Activated gamma-delta T cell treated with anti-CD3 and anti-CD28 coated beads, Interleukin-2, amount 50 U/mL, for 16 hours (primary cell): ENCODE measurements at places on chromosomes 1 and 21.

- DNase-seq = no peak
Measured at GRCh38 chr1:162270016-162270770, 106.5 kb downstream of the SPATA46 start.

DNA sequence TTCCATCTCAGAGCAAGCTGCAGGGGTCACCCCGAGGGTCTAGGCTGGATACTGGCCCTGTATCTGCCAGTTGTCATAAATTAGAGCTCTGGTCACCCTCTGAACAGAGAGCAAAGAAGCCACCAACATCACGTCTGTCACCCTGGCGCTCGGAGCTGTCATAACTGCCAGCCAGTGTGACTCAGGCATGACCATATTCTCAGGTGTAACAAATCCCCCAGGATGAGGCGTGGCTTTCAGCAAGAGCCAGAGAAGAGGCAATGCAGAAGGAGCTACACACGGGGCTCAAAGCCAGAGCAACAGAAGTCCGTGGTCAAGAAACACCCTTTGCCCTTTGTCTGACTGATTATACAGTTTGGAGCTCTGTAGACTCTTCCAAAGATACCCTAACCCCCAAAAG, 40.0 kb downstream of the PRAMEF20 start:
- no peak for DNase-seq

DNA sequence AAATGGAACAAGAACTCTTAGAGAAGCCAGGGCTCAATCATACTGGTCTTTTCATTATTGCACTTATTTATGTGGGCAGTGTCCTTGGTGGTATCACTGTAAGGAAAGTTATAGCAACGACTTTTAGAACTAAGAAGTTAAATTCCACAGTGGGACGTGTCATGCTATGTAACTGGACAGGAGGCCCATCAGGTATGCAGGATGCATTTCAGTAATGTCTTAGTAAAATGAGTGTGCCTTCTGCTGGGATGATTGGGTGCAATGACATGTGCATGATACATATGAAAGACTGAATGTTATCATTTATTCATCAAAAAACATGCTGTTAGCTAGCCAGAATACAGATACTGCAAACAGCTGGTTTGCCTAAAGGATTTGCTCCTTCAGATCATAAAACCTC, 6.9 kb upstream of the ATP1B1 start:
- no peak for DNase-seq

DNA sequence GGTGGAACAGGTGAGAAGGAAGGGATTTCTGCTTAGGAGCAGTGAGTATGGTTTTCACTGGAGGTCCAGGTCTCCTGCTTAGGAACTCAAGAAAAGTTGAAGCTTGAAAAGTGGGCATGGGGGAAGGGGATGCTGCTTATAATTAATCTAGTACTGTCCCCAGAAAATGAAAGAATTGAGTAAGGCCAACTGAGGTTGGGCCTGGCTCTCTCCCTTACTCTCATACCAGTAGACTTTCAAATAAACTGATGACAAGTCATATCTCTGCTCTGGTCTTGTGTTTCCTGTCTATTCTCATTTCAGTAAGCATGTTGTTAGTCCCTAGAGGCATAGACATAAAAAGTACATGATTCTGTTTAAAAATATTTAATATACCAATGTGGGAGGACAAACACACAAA, 26.4 kb downstream of the CD48 start:
- no peak for DNase-seq

- DNase-seq = no peak
Measured at GRCh38 chr1:230458509-230458908, 32.4 kb upstream of the PGBD5 start.

DNA sequence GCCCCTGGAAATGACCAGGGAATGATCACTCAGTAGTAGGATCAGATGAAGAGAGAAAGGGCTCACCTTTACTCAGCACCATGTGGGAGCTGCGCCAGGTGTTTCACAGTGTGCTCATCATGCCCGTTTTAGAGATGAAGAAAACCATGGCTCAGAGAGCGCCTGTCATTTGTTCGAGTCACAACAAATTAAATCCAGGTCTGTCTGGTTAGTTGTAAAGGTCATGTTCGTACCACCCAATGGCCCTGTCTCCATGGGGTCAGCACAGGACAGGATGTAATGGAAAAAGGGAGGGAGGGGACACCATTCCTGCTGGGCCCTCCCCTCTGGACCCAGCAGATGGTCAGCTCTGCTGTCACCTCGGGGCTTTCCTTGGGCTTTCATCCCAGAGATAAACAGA, 15.2 kb downstream of the KIRREL1 start:
- no peak for DNase-seq

DNA sequence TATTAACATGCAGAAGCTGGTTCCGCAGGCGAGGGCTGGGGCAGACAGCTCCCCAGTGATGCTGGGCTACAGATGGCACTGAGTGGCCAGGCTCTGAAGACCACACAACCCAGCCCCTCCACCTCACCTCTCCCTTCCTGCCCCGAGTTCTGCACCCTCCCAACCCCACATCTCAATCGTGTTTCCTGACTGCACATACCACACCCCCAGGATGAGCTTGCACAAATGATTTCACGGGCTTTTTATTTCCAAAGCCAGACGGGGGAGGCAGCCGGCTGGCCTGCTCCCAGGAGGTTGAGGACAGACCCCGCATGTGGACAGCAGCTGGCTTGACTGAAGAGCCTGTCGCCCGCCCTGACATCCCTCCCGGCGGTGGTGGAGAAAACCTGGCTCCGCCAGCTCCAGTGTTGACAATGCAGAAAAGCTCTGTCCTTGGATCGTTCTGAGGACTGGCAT, 21.4 kb upstream of the ALDH4A1 start:
- DNase-seq = no peak

- no peak for DNase-seq
Measured at GRCh38 chr1:226602186-226603021, 53.8 kb downstream of the STUM start.

GRCh38 chr1:26787706-26788514, at the start of gene PIGV:
TSS of gene PIGV (plus strand) at chr1:26787950. CDS start at chr1:26790816, 2,866 bp downstream.
- peak; percentile 80 for DNase-seq
